ENCODE measurements at places on chromosomes 2 and 18.

DNA sequence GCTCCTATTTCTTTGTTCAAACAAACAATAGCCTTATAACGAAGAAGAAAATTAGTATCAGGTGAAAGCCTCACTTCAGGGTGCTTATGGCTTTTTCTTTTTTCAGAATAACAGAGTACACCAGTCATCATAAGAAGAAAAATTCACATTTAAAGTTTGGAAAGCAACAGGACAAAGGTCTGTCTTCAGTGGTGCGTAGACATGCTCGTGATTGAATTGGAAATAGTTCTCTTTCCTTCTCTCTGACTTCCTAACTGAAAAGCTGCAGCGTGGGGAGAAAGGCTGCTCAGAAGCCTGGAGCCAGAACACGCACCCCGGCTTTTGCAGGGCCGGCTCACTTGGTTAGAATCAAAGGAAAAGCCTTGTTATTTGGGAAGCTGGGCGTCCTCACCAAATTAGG, 127.6 kb upstream of the ZNF516 start:
- DNase-seq: no peak

GRCh38 chr2:151251012-151251411, 10.7 kb downstream of the RBM43 start:
- no peak for DNase-seq

DNA sequence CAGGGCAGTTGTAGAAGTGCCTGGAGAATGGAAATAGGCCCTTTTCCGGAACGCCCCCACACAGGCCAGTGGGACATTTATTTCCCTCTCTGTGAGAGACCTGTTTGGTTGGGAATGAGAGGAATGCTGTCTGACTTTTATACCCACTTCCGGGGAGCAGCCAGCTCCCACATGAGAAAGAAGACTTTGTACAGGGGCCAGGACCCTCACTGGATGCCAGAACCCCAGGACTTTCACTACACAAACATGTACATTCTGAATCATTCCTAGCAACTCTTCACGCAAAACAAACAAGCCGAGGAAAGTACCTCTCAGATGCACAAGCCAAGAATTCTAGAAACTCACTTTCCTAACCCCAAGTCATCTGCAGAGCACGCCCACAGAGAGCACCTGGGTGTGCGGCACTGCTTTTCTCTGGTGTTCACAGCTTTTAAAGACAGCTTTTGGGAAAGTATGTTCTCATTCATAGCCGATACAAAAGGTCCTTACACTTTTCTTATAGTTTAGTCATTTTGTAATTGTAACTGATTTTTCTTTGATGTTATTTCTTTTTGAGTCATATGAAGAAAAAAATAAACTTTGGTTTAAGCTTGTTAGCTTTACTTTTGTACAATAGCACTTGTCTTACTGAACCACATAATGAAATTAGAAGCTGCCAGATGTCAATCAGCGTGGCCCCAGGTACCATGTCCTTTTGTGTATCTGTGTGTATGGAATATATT, 856.1 kb upstream of the ID2 start:
- no peak for DNase-seq

DNA sequence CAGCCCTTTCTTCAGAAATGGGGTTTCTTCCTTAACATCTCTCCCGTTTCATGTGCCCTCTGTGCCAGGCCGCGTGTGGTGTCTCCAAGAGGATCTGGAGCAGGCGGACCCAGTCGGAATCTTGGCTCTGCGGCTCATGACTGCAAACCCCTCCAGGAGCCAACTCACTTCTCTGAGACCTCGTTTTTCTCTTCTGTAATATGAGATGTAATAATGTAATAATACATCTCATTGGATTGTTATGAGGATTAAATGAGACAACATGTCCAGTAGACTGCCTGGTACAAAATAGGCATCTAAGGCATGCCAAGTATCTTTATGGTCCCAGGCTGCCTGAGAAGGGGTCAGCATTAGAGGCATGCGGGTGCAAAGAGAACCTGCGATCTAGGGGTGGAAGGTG, 221.3 kb upstream of the REV1 start:
- no peak for DNase-seq

DNA sequence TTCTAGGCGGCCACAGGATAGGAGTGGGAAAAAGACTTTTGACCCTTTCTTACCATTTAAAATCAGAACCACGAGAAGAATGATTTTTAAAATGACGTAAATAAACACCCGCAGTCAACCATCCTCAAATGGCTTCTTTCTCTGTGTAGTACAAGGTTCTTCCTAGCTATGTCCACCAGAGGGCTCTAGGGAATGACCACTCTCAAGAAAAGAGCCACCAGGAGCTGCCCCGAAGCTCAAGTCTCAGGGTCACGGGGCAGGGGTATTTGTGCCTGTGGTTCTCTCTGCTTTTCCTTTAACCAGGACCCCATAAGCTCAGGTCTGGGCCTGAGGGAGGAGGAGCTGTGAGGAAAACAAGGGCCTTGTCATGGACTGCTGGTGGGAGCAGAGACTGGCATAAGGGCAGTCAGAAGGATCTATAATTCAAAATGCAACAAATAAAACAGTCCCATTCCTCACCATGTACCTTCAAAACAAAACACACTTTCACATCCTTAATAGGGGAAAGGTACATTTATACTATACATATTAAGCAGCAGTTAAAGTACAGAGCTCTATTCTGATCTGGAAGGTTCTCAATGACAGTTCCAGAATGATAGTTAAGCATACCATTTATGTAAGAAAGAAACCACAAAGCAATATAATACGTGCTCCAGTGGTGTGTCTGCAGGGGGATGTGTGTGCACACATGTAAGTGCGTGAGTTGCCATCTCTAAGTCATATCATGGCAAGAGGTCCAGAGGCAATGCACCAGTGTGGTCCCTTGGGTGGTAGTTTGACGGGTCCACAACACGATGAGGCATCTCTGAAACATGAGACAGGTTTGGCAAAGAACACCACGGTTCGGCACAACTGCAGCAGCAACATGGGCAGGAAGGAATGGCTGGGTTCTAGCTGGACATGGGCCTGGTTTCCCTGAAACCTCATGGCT, 18.6 kb downstream of the LYPD1 start:
- DNase-seq: no peak

DNA sequence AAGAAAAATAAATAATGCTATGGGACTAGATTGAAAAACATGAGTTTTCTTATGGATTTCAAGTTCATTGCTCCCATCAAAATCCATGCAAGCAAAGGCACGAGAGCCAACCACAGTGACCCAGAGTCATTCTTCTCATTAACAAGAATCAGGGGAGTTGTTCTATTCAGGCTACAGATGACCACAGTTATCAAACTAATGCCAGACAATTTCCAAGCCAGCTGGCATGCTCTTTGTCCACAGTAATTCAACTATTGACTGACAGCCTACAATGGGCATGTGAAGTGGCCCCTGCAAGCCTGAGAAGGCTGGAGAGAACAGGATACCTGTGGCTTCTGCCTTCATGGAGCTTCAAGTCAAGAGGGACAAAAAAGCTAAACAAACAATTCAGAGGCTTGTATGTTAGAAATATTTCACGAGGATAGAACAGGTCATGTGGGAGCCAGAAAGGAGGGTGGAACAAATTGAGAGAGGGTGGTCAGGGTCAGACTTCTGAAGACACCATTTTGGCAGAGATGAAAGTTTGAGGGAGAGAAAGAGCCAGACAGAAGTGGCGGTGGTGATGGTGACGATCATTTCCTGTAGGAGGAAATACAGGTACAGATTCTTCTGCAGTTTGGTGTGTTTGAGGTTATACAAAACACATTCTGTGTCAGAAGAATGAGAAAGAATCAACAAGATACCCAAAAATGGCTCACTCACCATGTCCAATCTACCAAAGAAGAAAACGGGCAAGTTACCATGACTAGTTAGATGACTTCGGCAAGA, 732.4 kb downstream of the RNF144A start:
- DNase-seq: no peak

DNA sequence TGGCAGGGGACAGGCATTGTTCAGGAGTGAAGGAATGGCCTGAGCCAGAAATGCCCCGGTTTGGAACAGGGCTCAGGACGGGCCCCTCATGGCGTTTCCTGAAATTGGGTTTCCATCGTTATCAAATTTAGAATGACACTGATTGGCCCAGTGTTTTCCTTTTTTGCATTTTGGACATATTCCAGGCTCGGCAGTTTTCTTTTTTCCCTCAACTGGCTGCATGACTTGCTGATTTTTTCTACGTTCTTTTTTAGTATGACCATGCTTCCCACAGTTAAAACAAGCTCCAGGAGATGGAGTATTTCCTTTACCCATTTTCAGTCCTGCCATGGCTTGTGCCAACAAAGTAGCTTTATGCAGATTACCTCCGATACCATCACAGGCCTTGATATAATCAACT, 20.4 kb upstream of the LYG2 start:
- no peak for DNase-seq

DNA sequence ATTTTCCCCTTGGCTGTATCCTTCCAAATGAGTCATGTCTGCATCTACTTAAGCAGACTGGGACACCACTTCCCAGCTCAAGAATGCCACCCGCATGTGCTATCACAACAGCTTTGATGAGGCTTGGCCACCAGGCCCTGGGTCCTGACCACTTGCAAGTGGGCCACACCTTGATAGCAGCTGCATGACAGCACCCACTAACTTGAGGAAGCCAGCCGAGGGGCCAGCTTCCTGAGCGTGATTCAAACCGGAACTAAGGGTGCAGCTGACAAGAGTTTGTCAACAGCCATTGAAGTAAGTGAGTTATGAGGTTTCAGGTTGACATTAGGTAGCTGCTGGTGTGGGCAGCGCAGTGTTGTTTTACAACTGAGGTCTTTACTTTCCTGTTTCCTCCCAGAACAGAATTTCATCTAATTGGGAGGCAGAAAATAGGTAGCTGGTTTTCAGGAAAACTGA, 54.4 kb downstream of the EPHA4 start:
- peak; percentile 70 for DNase-seq

DNA sequence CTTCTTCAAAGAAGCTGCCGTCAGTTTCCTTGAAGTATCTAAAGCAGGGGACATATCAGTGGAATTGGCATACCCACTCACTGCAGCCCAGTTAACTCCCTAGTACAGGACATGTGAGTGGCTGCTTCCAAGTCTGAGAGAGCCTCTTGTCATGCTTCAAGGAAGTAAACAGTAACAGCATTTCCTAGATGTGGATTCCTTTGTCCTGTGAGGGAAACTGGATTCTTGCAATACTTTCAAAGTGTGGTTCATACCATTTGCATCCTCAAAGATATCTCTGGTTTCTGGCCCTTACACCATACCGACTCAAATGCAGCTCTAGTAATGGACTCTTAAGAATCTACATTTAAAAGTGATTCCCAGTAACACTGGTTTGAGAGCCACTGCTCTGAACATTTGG, 87.2 kb downstream of the ESCO1 start:
- DNase-seq: no peak

GRCh38 chr2:88885679-88886416, 194.4 kb downstream of the RPIA start:
- DNase-seq: no peak

- DNase-seq: no peak
Observed at GRCh38 chr2:45754131-45755010, 102.9 kb downstream of the PRKCE start.

- DNase-seq: no peak
Observed at GRCh38 chr18:27073404-27073830, 111.7 kb downstream of the CHST9 start.

- DNase-seq: no peak
Observed at GRCh38 chr2:113894156-113894743, 4.4 kb downstream of the ACTR3 start.

DNA sequence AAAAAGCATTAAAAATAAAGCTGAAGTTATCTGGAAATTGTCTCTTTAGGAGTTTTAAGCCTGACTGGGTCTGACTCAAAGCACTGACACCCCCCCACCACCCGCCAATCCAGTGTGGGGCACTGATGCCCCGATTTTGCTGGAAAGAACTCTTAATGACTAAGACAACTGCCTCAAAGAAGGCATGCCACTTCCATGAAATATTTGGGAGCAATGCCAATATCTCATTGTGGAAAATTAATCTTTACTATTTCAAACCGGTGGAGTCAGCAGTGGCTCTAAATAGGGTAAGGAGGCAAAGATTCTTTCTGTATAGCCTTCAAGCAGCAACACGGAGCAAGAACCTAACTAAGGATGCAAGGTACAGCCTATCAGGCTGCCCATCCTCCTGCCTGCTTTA, 4.5 kb downstream of the FKBP7 start:
- DNase-seq: no peak

GRCh38 chr2:64151476-64151875, 7.3 kb upstream of the PELI1 start:
- no peak for DNase-seq

- DNase-seq: no peak
Observed at GRCh38 chr2:95206096-95206495, 1.2 kb upstream of the ZNF892 start.

DNA sequence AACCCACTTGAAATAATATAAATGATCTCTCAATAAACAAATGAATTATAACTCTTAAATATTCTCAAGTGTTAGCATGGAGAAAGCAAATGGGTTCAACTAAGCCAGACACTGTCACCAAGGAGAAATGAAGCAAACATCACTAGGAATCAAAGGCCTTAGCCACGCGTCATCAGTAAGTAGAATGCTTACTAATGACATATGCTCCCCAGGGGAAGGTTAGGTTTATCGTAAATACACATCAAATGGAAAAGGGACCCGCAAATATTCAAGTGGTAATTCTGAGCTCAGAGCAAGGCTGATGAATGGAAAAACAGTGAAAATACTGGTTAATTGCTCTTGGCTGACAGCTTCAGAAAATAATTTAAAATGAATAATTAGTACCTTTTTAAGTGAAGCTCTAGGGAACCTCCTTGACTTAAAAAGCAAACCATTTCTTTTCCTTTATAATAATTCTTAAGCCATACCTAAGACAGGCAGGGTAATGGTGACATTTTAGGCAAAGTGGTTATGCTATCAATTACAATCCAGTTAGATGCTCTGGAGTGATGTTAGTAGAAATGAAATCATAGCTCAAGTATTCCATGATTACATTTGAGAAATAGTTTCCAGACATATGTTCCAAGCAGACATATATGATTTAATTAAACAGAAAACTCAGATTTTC, 101.5 kb downstream of the ALPK2 start:
- DNase-seq: no peak

- DNase-seq: no peak
Observed at GRCh38 chr2:224319750-224320149, 82.2 kb downstream of the FAM124B start.

- peak; percentile 85 for DNase-seq
Observed at GRCh38 chr2:73214120-73215035, at the start of gene SMYD5. SMYD5 (plus strand) TSS chr2:73214245; CDS start chr2:73214267, 22 bp downstream.

GRCh38 chr18:36460854-36461253, 163.3 kb downstream of the FHOD3 start:
- DNase-seq: no peak

DNA sequence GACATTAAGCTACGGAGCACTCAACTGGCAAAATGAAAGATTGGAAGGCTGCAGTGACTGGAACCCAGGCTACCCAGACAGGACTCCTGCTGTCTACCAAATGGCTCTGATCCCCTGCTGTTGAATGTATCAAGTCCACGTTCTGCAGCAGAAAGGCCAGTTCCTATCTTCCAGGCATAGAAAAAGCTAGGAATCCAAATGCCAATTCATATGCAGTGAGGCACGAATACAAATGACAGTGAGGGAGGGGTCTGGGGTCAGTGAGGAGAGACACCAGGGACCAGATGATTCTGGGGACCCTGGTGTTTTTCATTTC, 5.3 kb downstream of the NRP2 start:
- no peak for DNase-seq

- DNase-seq: no peak
Observed at GRCh38 chr18:49529596-49529995, 32.3 kb upstream of the LIPG start.

GRCh38 chr2:147567136-147567535, 277.7 kb upstream of the ACVR2A start:
- no peak for DNase-seq

- DNase-seq: no peak
Observed at GRCh38 chr2:233000886-233001750, 11.9 kb downstream of the NGEF start.

Measured in activated T-helper 1 cell treated with Interleukin-2 at 50 U/mL for 16 hours (primary cell).